Activated T-helper 2 cell treated with anti-CD3 and anti-CD28 coated beads, Interferon-gamma antibody, Interleukin-2, Interleukin-4, amounts not matched to agents 10 μg/mL and 5 μg/mL and 100 μg/mL, durations not matched to agents 14 hours and 24 hours and 36 hours (primary cell): ENCODE measurements at places on chromosomes 2 and 18. TPM values are rescaled to one million over a fixed set of nuclear protein-coding genes. Genes with fewer than 3 reads are reported as not detected.

The CACNB4 gene
- total RNA-seq: 0.23 and 0.39 TPM in 2 replicates

GRCh38 chr18:55439056-55439455 is 148.9 kb downstream of the TCF4 start:
- no peak overlapping the region for H3K27ac ChIP-seq
- H3K4me3 ChIP-seq: no peak overlapping the region
- H3K4me1 ChIP-seq: no peaks in the 10 kb centered on the region
- H3K27me3 ChIP-seq: no peaks in the 10 kb centered on the region
- no peaks in the 10 kb centered on the region for H3K36me3 ChIP-seq

- H3K27me3 ChIP-seq: no peaks in the 10 kb centered on the region
- DNase-seq: no peak
- no peak overlapping the region for H3K4me3 ChIP-seq
- H3K4me1 ChIP-seq: peaks cover 29% of the 10 kb centered on the region
- H3K36me3 ChIP-seq: peaks cover 6% of the 10 kb centered on the region
Observed at GRCh38 chr2:28134262-28134812, 243.8 kb downstream of the BABAM2 start.

DNA sequence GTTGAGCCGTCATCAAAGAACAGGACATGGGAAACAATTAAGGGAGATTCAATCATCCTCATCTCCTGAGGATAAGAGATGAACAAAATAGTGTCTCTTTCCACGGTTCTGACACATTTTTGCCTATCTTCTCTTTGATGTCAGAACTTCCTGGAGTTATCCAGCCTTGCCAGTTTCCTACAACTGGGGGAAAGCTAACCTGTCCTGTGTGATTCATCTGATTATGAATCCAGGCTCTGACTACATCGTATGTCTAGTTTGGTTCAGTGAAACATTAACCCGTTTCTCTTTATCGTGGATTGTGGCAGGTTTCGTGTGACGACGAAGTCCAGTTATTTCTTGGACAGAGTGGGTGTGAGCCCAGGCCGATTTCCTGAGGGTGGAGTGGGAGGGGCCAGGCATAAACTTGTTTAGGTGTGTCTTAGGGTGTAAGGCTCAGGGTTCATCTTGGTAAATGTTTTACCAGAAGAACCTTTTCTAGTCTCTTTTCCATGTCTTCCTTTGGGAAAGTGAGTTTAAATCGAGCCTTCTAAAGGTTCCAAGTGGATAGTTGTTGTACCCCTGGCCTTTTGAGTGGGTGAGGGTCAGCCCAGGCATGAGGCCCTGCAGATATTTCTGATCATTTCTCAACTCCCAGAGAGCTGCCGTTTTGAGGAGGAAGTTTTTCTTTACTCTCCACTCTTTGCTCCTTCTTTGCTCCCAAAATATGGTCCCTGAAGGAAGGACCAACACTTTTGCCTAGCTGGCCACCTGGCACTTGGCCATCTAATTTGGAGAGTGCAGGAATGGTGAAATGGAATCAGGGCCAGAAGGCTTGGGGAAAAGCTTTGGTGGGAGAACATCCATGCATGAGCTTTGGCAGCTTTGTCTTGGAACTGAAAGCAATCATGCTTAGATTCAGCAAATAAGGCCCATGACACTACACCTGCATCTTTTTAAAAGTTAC is 50.4 kb upstream of the FZD5 start:
- no peak overlapping the region for H3K4me3 ChIP-seq
- H3K27ac ChIP-seq: no peak overlapping the region
- no peaks in the 10 kb centered on the region for H3K27me3 ChIP-seq

- no peak overlapping the region for H3K4me3 ChIP-seq
- H3K36me3 ChIP-seq: peaks cover 11% of the 10 kb centered on the region
- H3K27ac ChIP-seq: no peak overlapping the region
- H3K4me1 ChIP-seq: peaks cover 12% of the 10 kb centered on the region
- no peak for DNase-seq
- no peaks in the 10 kb centered on the region for H3K27me3 ChIP-seq
Observed at GRCh38 chr2:144079803-144080202, 440.1 kb downstream of the ZEB2 start.

GRCh38 chr2:177353187-177353478 is 39.4 kb upstream of the AGPS start:
- H3K27ac ChIP-seq: no peak overlapping the region
- H3K36me3 ChIP-seq: no peaks in the 10 kb centered on the region
- H3K4me3 ChIP-seq: no peak overlapping the region
- no peaks in the 10 kb centered on the region for H3K4me1 ChIP-seq

The IL1RL1 gene
- total RNA-seq: 10.7 and 11.1 TPM in 2 replicates

GRCh38 chr2:50777954-50778353 is 254.0 kb downstream of the NRXN1 start:
- no peaks in the 10 kb centered on the region for H3K4me1 ChIP-seq
- no peak for DNase-seq
- no peak overlapping the region for H3K27ac ChIP-seq
- H3K27me3 ChIP-seq: no peaks in the 10 kb centered on the region
- no peaks in the 10 kb centered on the region for H3K36me3 ChIP-seq

DNA sequence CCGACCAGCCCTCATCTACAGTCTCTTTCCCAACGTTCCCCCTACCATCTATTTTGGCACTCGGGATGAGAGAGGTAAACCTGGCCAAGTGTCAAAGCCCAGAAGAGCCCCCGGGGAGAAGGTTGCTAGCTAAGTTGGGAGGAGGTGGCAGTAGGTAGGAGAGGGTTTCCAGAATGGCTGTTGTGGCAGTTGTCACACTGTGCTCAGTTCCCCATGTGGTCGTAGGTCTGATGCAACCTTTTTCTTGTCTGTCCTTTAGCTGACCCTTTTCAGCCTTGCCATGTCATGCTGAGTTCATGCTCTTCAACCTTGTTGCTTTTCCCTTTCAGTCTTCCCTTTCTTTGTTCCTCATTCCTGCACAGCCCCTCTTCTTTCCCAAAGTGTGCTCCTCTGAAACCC is 34.5 kb downstream of the TTLL4 start:
- H3K4me1 ChIP-seq: peaks cover 24% of the 10 kb centered on the region
- peaks cover 78% of the 10 kb centered on the region for H3K36me3 ChIP-seq
- DNase-seq: no peak
- no peaks in the 10 kb centered on the region for H3K27me3 ChIP-seq
- H3K4me3 ChIP-seq: no peak overlapping the region

- H3K27ac ChIP-seq: no peak overlapping the region
- DNase-seq: no peak
- no peaks in the 10 kb centered on the region for H3K4me1 ChIP-seq
- H3K4me3 ChIP-seq: no peak overlapping the region
- H3K36me3 ChIP-seq: no peaks in the 10 kb centered on the region
Observed at GRCh38 chr2:188726626-188727247, 247.4 kb upstream of the COL3A1 start.

GRCh38 chr2:120909102-120909501 is 173.4 kb downstream of the GLI2 start:
- no peak for DNase-seq
- H3K4me3 ChIP-seq: no peak overlapping the region
- H3K27ac ChIP-seq: no peak overlapping the region
- H3K4me1 ChIP-seq: no peaks in the 10 kb centered on the region
- no peaks in the 10 kb centered on the region for H3K27me3 ChIP-seq
- H3K36me3 ChIP-seq: no peaks in the 10 kb centered on the region

The MROH2A gene
- total RNA-seq: not detected in 2 replicates

The NT5C1B gene
- total RNA-seq: not detected in 2 replicates

DNA sequence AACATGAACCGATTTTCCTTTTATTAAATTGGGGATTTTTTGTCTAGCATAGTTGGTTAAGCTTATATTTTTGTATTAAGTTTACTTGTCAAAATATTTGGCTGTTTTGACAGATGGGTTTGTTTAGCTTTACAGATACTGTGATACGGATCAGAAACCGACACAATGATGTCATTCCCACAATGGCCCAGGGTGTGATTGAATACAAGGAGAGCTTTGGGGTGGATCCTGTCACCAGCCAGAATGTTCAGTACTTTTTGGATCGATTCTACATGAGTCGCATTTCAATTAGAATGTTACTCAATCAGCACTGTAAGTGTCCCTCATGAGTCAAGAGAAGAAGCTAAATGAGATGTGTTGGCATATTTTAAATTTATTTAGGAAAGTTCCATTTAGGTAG is 8.5 kb downstream of the PDK1 start:
- no peaks in the 10 kb centered on the region for H3K27me3 ChIP-seq
- H3K27ac ChIP-seq: no peak overlapping the region
- DNase-seq: no peak

DNA sequence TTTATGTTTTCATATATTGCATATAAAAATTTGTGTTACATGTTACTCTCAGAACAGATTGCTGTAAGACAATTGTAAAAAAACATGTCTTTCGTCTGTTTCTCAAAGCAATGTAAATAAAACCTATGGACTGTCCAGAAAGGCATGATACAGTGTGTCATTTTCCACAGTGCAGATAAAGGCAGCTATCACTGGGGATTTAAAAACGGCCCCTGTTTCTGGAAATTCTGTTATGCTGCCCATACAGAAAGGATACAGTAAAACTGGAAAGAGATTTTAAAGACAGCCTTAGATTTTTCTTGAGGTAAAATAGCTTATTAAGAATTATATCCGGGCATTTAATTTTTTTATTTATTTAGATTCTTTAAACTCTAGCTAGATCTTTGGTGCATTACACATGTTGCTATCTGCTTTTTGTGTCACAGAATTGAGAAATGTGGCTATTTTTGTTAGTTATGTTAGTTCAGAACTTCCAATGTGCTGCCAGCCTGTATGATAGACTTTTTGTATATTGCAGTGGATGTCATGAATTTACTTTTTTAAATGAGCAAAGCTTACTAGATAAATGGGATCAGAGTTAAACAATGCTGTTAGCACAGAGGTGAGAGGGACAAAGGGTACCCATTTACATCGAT is 859 bp upstream of the INO80D start:
- H3K27me3 ChIP-seq: no peaks in the 10 kb centered on the region
- peak overlapping the region; percentile 65 for H3K27ac ChIP-seq
- peaks cover 16% of the 10 kb centered on the region for H3K36me3 ChIP-seq

DNA sequence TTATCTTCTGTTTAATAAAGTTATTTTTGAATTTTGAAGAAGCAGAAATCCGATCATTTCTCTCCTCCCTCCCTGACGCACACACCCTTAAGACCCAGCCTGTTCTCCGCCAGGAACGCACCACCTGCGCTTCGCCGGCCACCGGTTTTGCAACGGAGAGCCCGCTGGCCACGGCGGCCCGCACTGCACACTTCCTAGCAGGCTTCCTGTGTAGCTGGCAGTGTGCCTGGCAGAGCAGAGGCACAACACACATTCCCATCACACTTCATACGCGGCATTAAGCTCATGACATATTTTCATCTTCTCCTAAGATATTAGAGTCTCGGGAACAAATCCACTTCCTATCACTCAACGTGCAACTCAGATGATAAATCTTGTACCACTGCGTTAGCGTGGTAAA is 148.0 kb downstream of the HDAC4 start:
- no peaks in the 10 kb centered on the region for H3K27me3 ChIP-seq
- peaks cover 55% of the 10 kb centered on the region for H3K4me1 ChIP-seq
- H3K4me3 ChIP-seq: no peak overlapping the region
- H3K27ac ChIP-seq: no peak overlapping the region
- peaks cover 59% of the 10 kb centered on the region for H3K36me3 ChIP-seq
- no peak for DNase-seq

The AGFG1 gene
- 137 and 139 TPM in 2 replicates for total RNA-seq

DNA sequence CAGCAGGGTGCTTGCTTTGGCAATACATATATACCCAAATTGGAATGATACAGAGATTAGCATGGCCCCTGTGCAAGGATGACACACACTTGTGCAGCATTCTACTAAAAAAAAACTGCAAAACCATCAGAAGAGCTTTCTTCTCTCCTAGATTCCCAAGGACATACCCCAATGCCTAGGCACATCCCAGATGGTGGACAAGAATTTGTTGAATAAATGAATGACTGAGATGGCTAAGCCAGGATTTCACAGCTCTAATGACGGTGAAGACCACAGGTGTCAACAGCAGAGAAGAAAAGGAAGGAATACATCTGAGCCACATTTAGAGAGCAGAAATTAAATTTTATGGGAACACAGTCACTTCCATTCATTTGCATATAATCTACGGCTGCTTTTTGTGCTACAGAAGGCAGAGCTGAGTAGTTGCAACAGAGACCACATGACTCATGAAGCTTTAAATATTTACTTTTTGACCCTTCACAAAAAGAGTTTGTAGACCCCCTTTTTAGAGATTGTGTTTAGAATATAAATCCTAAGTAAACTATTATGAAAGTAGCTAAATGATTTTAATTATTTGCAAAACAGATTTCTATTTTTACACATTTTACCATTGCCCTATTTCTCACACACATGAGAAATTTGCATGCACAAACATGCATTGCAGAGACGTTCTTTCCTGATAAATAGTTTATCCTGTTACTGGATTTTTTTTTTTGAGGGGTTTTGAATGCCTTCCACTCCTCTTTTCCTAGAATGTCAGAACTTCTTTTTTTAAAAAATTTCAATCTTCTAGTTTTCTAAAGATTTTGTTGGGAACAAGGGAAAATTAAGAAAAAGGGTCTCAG is 119.0 kb downstream of the PMAIP1 start:
- peaks cover 5% of the 10 kb centered on the region for H3K27me3 ChIP-seq
- H3K27ac ChIP-seq: no peak overlapping the region
- DNase-seq: no peak
- H3K4me3 ChIP-seq: no peak overlapping the region
- no peaks in the 10 kb centered on the region for H3K36me3 ChIP-seq

The RNF144A gene
- total RNA-seq: 19.9 and 20.0 TPM in 2 replicates

The SCLY gene
- 98.6 and 102 TPM in 2 replicates for total RNA-seq

The SP100 gene
- 153 and 158 TPM in 2 replicates for total RNA-seq

DNA sequence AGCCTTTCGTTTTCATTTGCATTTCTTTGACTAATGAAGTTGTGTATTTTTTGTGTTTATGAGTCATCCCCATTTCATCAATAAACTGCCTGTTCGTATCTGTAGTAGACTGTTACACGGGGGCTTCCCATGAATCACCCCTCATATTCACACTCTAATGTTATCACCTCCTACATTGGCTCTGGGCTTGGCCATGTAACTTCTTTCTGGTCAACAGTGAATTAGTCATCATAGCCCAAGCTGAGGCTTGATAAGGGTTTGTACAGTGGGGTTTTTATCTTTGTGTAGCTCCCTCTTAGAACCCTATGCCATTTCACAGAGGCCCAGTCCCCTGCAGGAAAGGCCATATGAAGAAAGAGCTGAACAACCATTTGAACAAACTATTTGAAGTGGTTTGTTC is 151.0 kb downstream of the CCBE1 start:
- H3K27me3 ChIP-seq: no peaks in the 10 kb centered on the region
- no peak overlapping the region for H3K4me3 ChIP-seq
- no peaks in the 10 kb centered on the region for H3K4me1 ChIP-seq
- no peak overlapping the region for H3K27ac ChIP-seq
- no peaks in the 10 kb centered on the region for H3K36me3 ChIP-seq
- no peak for DNase-seq

DNA sequence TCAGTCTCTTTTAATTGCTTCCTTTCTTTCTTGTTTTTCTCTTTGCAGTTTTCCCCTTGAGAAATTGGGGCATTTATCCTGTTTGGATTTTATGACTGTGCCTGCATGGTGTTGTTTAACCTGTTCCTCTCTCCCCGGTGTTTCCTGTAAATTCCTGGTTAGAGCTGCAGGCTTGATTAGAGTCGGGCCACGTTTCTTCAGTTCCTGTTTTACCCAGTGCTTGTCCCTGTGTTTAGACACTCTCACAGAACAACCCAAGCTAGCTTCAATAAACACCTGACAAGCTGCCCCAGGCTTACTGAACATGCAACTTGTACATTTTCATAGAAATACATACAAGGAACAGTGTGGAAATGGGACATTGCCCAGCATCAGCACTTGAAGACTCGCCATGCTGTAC is 53.9 kb downstream of the NGEF start:
- no peak for DNase-seq
- no peak overlapping the region for H3K27ac ChIP-seq
- no peaks in the 10 kb centered on the region for H3K4me1 ChIP-seq
- no peaks in the 10 kb centered on the region for H3K36me3 ChIP-seq
- no peak overlapping the region for H3K4me3 ChIP-seq
